ENCODE measurements at places on chromosomes 11 and 22.

DNA sequence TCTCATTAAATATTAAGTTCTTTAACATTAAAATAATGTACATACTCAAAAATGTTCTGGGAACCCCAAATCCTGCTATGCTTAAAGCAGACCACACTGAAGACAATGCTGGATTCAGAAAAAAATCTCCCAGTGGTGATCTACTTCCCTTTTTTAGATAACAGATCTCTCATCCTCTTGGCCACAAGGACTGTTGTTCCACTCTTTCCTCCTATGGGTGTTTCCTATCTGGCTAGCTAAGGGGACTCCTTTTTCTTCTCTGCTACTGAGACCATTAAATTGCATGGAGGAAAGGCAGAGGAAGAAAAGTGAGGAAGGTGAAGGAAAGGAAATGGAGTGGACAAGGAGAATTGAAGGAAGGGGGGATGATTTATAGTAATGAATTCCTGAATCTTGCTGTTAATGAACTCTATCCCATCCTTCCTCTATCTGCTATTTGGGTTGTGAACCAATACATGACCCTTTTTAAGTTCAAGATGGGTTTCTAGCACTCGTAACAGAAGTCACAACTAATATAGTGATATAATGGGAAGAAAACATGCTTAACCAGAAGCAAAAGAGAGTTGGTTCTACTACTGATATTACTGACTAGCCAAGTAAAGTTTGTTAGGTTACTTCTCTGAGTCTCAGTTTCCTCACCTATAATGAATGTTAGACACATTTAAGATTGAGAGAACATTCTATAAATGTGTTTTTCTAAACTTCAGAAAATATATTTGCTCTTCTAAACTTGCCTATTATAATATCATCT lies 53.2 kb downstream of the PIK3C2A start:
- DNase-seq, result no peak

GRCh38 chr11:127492029-127492428 lies 491.5 kb upstream of the KIRREL3 start:
- no peak for DNase-seq

DNA sequence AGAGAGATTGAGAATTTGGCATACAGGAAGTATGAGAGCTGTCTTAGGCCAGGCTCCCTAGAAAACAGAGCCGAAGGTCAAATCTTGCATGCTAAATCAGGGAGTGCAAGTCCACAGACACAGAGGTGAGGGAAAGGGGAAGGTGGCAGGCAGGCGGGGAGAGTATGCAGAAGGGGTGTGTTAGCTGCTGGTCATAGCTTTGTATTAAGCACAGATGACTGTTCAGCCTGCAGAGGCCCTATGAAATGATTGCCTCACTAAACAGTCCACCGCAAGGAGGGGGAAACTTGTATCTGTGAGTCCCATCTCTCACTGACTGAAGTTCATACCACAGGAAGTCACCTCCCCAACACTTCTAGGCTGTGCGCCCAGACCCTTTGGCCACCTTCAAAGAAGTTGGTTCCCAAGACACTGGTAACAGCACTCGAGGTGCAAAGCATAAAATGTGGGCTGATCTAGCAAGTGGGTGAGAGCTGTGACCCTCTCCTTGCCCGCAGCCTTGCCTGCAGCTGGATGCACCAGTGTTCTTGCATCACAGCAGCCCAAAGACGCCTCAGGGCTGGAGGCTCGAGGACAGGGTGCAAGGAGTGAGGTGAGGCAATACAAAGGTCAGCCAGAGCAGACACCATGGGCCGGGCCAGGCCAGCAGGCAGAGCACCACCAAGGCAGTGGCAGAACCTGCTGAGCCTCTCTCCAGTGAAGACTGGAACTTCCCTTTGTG lies 115.3 kb upstream of the TBCEL start:
- DNase-seq, result no peak

DNA sequence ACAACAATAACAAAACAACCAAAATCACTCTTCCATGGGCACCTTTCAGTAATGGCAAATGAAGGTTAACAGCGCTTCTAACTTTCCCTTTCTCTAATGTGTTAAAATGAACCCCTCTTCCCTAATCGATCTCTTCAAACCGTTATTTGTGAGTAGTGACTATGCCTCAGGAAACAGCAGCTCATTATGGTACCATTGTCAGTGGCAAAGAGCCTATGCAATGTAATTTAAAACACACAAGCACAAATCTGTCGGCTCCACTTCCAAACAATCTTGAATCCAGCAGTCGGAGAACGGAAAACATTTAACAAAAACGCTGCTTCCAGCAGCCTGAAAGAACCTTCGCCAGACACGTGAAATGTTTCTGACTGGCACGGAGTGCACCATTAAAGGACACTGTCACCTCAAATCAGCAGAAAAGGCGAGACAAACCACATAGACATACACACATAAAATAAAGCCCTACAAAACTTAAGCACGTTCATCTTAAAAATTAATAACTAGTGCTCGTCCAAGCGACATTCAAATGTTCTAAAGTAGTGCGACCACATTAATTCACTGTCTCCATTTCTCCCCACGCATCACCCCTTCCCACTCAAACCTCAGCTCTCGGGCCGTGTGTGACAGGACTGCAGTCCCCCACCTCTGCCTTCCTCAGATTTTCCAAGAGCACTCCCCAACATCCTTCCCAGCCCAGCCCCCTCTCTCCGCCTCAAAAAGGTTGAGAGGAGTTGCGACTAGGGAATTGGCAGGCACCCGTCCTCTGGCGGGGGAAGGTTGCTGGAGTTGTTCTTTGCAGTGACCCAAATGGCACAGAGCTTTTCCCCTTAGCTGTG lies 748 bp downstream of the RAB30 start:
- peak; percentile 48 for DNase-seq

DNA sequence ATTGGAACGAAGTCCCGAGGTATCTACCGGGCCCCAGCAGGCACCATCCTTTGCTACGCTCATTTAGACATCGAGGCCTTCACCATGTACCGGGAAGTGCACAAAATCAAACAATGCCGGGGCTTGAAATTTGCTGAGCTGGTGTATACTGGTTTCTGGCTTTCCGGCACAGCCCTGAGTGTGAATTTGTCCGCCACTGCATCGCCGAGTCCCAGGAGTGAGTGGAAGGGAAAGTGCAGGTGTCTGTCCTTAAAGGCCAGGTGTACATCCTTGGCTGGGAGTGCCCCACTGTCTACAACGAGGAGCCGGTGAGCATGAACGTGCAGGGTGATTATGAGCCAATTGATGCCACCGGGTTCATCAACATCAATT lies 158.8 kb upstream of the GUCY1A2 start:
- DNase-seq, result no peak

GRCh38 chr11:119483341-119483880 lies 60.4 kb upstream of the THY1 start:
- no peak for DNase-seq

DNA sequence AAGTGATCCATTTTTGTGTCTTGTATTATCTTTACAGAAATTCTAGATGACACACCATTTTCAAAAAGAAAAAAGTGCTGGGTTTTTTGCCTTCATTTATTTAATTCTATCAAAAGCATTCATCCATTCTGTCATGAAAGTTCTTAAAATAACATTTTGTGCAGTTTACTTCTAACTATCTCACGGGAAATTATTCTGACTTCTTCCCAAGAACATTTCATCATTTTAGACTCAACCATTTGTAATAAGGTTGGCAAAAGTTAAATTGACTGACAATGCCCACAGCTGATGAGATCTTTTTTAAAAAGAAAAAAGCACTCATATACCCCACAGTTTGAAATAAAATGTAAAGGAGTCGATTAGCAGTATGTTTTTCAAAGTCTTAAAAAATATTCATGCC lies 68.5 kb downstream of the SBF2 start:
- no peak for DNase-seq

GRCh38 chr11:19843079-19843478 lies 130.4 kb downstream of the NAV2 start:
- DNase-seq, result no peak
